Hepatocyte (in vitro differentiated cells): ENCODE measurements at places on chromosomes 5 and 9.

GRCh38 chr5:38166832-38167231 lies 91.5 kb upstream of the EGFLAM start:
- DNase-seq = no peak

DNA sequence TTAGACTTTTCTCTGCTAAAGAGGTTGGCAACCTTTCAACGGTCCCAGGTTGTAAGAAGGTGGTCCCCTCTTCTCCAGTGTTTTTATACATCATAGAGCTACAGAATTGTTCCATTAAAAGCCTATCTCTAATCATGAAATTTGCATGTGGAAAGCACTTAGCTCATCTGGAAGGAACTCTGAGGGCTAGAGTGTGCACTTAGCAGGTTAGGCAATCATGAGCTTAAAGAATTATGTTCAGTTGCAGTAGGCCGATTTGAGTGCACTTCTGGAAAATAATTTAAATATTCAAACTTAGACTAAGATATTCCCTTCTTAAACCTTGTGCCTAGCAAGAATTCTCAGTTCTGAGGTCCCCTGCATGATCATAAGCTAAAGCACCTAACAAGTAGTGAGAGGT lies 468.7 kb downstream of the SPATA31D1 start:
- DNase-seq = no peak

- DNase-seq = peak; percentile 63
These were observed 58.9 kb downstream of the DAP start for GRCh38 chr5:10702040-10702629.

GRCh38 chr9:121598965-121599871 lies 52.2 kb upstream of the DAB2IP start:
- DNase-seq = peak; percentile 89

GRCh38 chr9:81896070-81896469 lies 32.2 kb upstream of the SPATA31D4 start:
- DNase-seq = no peak

GRCh38 chr9:130172161-130172857 lies at the start of gene NCS1:
Gene NCS1 (plus strand): TSS chr9:130172404. CDS start chr9:130172664, 260 bp downstream.
- DNase-seq = peak; percentile 91

GRCh38 chr5:36277521-36278176 lies 24.1 kb downstream of the RANBP3L start:
- no peak for DNase-seq

DNA sequence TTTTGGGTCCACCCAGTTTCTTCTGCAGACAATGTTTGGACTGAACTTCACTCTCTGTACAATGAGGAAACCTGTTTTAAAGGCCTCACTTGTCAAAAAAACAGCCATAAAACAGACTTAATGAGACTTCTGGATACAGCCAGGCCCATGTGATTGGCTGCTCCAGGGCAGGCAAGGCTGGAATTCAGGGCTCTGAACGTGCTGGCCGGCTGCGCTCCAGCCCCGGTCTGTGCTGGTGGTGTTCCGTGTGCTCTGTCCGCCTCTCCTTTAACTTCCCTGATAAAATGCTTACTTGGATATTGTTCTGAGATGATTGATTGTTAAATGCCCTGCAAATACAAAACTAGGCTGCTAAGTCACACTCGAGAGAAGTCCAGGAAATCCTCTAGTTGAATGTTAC lies 131.2 kb upstream of the KLF4 start:
- peak; percentile 55 for DNase-seq

GRCh38 chr5:33734537-33734936 lies 157.3 kb downstream of the ADAMTS12 start:
- DNase-seq = no peak

DNA sequence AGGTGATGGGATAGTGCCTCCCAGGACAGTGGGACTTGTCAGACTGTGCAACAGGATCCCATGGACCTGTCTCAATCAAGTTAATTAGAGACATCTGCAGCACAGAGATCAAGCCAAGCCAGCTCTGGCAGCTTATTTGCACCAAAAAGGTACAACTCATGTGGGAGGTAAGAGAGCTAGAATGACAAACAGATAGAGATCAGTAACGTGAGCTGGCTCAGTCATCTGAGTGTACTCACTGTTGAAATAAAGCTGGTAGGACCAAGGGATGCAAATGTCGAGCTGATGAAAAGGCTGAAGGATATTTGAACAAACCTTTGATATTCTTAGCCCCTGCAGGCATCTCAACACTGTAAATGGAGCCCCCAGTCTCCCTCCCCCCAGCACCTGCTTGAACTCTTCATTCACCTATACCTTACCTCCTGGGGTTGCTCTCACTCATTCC lies 198.1 kb downstream of the EFNA5 start:
- DNase-seq = no peak

GRCh38 chr9:69045821-69046220 lies 10.3 kb downstream of the FXN start:
- no peak for DNase-seq

DNA sequence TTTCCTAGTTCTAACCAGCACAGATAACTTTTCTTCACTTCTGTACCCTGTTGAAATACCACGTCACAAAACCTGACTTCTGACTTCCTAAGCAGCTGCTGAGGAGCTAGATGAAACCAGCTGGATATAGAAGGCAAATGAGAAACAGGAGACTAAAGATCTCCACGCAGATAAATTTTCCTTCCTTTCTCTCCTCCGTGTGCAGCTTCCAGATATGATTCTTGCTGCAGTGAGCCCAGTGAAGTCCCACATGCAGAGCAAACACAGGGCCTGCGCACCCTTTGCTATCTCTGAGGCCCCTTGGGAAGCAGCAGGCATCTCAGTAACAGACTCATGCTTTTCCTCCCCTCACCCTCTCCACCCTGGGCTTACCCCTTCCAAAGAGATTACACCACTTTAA lies 1638.3 kb downstream of the MAT2B start:
- peak; percentile 4 for DNase-seq

DNA sequence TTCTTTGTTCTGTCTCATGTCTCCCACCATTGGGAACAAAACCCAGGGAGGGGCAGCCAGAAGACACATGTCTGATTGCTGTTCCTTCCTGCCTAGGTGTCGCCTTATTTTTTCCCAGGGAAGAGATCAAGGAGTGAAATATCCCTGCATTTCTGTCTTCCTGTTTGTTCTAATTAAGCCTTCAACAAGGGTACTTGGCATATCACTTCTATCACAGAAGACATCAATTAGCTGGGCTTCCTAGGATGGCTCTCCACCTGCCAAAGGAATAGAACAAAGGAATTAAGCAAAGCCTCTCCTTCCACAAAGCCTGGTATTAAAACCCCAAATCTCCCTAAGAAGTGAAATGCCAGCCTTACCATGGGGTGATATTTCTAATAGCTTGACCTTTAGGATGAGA lies 299.5 kb upstream of the CD180 start:
- DNase-seq = no peak

DNA sequence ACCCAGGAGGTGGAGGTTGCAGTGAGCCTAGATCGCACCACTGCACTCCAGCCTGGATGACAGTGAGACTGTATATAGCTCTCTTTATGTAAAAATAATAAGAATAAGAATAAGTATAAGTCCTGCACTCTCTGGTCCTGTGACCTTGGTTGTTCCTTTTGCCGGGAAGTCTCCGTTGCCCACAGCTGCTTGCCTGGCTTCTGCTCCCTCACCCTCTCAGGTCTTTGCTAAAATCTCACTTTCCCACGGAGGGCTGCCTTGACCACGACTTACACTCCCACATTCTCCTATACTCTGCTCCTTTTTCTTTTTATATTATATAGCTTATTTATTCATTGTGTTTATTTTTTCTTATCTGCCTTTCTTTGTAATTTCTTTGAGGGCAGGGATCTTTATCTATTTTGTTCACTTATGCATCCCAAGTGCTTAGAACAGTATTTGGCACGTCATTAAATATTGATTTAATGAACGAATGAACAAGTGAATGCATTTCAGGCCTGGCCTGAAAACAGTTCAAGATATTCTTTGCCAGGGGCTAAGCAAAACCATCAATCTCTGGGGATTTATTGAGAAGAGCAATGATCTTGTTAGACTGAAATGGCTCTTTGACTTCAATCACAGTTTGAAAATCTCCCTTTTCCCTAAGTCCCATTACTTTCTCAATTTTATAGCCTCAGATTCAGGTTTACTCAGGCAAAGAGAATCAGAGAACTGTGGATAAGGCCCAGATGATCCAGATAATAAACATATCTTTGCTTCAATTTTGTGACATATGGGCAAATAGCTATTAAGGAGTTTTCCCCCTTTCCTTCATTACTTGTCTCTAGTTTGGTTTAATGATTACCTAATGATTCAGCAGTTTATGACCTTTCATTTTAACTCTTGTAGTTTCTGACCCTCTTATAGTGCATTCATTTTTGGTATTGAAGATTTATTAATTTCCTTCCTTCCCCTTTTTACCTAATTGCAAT lies 60.8 kb upstream of the TMC1 start:
- no peak for DNase-seq

DNA sequence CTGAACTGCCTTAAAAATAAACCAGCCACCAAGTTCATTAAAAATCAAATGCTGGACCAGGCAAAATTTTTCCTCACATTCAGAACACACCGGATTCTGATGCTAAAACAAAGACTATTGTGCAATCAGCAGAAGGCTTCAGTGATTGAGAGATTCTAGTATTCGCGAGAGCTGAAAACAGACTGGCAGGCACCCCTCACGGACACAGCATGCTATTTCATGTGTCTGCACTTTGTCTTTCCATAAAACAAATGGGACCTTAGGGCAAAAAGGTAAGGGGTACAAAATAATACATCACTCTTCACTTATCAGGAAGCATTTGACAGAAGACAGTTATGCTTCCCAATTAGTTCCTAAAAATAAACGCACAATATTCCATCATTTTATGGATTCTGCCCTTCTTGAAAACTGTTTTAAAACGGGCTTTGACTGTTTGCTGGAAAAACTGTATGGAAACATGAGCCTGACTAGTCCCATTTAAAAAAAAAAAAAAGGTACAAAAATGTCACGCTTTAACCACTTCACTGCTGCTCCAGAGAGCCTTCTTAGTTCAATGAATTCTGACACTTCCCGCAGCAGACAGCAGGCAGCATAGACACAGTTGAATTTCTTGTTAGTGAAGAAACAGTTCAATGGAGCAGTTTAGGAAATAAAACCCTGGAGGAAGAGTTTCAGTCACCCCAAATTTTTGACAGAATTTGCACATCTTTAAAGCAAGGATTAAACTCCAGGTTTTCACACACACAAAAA lies 99.2 kb downstream of the MED27 start:
- no peak for DNase-seq

- peak; percentile 37 for DNase-seq
These were observed 90.7 kb downstream of the PTCH1 start for GRCh38 chr9:95425910-95426551.

DNA sequence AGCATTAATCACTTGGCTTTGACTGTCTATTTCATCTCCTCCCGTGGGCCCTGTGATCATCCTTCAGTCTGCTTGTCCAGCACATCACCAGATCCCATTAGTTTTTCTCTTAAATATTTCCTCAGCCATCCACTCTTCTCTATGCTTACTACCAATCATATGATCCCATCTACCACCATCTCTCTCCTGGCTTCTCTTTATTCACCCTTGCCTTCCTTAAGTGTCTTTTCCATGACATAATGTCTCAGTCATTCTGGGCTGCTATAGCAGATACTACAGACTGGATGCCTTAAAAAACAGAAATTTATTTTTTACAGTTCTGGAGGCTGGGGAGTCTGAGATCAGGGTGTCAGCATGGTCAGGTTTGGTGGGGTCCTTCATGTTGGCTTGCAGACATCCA lies 208.4 kb upstream of the PPP1R2B start:
- no peak for DNase-seq

- DNase-seq = no peak
These were observed 386.0 kb downstream of the CHSY3 start for GRCh38 chr5:130290219-130290618.

DNA sequence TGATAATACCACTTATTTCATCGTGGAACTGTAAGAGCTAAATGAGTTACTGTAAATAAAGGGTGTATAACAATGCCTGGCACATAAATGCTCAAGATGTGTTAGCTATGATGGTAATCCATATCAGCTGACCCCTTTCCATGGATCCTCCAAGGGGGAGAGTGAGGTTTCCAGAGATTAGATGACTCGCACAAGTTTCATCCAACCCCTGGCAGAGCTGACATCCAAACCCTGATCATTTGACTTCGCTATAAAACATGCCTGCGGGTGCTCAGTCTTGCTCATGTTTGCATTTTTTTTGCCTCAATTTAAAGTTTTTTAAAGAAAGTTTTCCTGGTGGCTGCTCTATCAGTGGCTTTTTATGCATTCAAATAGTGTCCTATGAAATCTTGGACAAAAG lies 145.7 kb upstream of the SMIM23 start:
- no peak for DNase-seq

- DNase-seq = no peak
These were observed 25.1 kb upstream of the TBC1D2 start for GRCh38 chr9:98280574-98280973.

DNA sequence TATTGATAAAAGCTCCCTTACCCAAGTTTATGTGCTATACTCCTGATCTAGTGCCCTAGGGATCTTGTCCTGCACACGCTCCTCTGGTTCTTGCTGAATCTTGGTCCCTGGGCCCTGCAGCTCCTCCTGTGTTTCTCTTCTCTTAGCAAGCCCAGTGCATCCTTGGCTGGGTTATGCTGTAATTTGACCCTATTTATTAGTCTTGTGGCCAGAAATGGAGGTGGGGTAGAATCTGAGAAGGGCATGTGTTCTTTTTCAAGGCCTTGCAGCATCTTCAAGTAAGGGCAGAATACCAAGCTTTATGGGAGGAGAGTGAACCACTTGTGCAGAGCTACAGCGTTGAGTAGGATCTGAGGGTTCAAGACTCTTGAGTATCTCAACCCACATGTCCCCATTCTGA lies 366.8 kb downstream of the FAM170A start:
- no peak for DNase-seq

DNA sequence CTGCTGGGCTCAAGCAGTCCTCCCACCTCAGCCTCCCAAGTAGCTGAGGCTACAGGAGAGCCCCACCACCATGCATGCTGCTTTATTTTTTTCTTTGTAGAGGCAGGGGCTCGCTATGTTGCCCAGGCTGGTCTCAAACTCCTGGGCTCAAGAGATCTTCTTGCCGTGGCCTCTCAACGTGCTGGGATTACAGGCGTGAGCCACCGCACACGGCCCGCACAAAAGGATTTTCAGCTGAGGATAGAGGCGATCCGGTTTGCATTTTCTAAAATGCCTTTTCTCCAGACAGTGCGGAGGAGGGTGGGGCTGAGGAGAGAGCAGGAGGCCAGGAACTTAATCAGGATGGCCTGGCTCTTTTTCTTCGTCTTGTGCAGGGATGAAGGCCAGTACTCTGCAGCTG lies 6.9 kb downstream of the HRH2 start:
- no peak for DNase-seq

DNA sequence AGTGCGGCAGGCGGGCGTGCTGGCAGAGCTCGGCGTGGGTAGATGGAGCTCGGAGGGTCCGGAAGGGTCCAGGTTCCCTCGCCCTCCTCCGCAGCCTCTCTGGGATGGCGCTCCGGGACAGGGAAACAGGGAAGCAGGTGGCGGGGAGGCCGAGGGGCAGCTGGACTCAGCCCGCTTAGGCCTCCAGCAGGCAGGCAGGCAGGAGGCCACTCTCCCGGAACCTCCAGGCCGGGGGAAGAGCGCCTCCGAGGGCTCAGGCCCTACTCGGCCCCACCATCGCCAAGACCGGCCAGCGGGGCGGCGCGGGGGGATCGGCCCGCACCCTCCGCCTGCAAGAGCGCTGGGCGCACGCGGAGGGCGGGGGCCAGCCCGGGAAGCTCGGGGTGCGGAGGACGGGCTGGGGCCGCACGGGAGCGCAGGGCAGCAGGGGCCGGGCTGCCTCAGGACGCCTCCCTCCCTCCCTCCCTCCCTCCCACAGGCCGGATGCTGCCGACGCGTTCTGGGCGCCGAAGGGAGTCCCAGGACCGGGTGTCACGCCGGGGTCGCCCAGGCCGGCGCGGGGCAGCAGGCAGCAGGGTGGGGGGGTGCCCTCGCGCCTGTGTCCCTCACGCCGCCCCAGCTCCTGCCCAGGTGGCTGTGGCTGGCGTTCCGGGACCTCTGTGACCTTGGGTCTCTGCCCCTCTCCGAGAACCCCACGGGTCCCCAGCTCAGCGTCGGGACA lies 977 bp downstream of the MGAT4B start:
- peak; percentile 72 for DNase-seq
